ENCODE measurements at places on chromosomes 1 and 21.

DNA sequence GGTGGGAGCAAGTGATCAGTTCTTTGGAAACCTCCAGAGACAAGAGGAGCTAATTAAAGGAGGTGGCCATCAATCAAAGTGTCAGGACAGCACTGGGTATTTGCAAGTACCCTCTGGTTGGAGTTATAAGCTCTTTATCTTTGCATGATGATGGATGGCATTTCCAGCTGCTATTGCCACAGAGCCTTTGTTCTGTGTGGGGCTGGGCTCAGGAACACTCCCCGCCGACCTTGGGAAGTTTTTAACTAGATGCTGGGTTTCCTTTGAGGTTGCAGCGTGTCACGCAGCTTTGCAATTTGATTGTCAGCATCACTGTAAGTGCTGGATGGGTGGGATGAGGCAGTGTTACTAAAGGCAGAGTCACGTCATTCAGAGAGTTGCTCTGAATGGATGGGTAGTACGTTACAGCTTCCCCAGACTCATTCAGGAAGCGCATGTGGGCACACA lies 68.9 kb downstream of the CNIH3 start:
- no peaks in the 10 kb centered on the region for H3K4me1 ChIP-seq
- H3K27me3 ChIP-seq: no peaks in the 10 kb centered on the region
- no peak overlapping the region for H3K4me3 ChIP-seq
- H3K36me3 ChIP-seq: no peaks in the 10 kb centered on the region
- H3K27ac ChIP-seq: no peak overlapping the region

DNA sequence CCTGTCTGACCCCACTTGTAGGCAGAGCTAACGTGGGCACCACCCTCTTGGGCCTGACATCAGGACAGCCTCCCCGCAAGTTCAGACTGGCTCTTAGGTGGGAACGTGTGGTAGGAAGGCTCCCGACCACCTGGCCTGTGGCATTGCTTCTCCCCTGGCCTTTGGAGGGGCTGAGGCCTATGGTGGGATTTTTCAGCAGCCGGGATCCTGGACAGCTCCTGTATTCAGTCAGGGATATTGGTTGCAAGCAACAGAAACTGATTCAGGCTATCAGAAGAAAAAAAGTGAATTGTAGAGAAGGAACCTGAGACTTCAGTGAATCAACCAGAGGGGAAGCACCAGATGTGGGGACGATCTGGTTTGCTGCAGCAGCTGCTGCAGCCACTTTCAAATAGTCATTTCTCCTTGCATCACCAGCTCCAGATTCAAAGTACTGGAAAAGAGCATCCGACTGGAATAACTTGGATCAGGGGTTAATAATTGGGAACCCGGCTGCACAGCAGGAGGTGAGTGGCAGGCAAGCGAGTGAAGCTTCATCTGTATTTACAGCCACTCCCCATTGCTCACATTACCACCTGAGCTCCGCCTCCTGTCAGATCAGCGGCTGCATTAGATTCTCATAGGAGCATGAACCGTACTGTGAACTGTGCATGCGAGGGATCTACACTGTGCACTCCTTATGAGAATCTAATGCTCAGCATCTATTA lies 5.9 kb downstream of the RNF186 start:
- no peak for DNase-seq
- H3K27ac ChIP-seq: no peak overlapping the region
- H3K27me3 ChIP-seq: no peaks in the 10 kb centered on the region
- H3K4me1 ChIP-seq: no peaks in the 10 kb centered on the region

DNA sequence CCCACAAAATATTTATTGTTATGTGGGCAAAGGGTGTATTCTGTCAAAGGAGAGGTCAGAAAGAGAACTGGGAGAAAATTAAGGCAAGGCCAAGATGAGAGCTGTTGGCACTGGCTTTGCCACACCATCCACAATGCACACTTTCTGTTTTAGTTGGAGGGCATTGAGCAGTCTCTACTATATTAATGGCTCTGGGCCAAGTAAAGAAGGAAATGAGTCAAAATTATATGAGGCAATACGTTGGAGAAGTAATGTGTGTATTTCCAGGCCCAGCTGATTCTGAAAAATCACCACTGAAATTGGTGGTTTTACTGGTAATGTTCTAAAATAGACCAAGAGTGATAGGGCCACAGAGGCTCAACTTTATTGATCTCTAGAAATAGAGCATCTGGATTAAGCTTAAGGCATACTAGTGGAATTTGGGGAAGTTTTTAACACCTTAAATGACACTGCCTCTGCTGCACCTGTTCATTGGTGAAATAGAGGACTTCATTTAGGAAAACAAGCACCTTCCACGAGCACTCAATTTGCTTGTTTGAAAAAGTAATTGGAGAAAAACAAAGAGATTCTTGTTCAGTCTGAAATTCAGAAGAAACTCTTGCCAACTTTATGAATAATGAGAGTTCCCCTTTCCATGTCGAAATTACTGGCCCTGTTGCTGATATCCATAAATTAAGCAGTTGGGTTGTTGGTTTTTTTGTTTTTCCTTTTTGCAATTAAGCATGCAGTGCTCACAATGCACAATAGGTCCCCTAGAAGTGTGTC lies 424.9 kb downstream of the ADGRL2 start:
- no peaks in the 10 kb centered on the region for H3K27me3 ChIP-seq
- peak overlapping the region; percentile 74 for H3K27ac ChIP-seq
- peaks cover 33% of the 10 kb centered on the region for H3K4me1 ChIP-seq
- no peak for DNase-seq

GRCh38 chr1:233613252-233614172 lies at the start of gene KCNK1:
Gene KCNK1, plus strand, starts transcription at chr1:233614106. Its CDS starts 66 bp downstream, at chr1:233614172.
- 0 out of 2 replicates have a peak, but pooled peaks cover 3% of the 10 kb centered on the region for H3K36me3 ChIP-seq
- no peaks in the 10 kb centered on the region for H3K27me3 ChIP-seq
- DNase-seq: peak; percentile 77
- peaks cover 8% of the 10 kb centered on the region for H3K4me1 ChIP-seq

GRCh38 chr1:84944767-84945486 lies 51.9 kb upstream of the LPAR3 start:
- no peak overlapping the region for H3K27ac ChIP-seq
- H3K4me3 ChIP-seq: peak overlapping the region; percentile 17
- peaks cover 5% of the 10 kb centered on the region for H3K4me1 ChIP-seq
- DNase-seq: no peak
- H3K36me3 ChIP-seq: no peaks in the 10 kb centered on the region

GRCh38 chr1:150931773-150932172 lies 5.6 kb downstream of the SETDB1 start:
- no peaks in the 10 kb centered on the region for H3K27me3 ChIP-seq
- no peak overlapping the region for H3K4me3 ChIP-seq
- H3K27ac ChIP-seq: no peak overlapping the region
- no peaks in the 10 kb centered on the region for H3K4me1 ChIP-seq
- DNase-seq: no peak
- peaks cover 86% of the 10 kb centered on the region for H3K36me3 ChIP-seq

DNA sequence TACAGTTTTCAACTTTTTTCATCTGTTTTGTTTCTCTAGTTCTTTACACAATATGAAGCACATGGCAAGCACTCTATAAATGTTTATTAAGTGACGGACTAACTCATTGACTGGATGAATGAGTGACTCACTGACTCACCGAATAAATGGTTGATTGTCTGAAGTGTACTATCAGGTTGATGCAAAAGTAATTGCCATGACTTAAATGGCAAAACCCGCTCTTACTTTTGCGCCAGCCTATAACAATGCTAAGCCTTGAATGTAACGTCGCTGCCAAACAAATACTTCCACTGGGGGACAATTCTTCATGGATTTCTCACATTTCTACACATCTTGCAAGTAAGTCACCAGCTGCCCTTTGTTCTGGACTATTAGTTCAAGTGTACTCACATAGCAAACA lies 109.0 kb upstream of the KCTD3 start:
- H3K4me3 ChIP-seq: no peak overlapping the region
- DNase-seq: no peak
- H3K36me3 ChIP-seq: no peaks in the 10 kb centered on the region
- no peak overlapping the region for H3K27ac ChIP-seq
- no peaks in the 10 kb centered on the region for H3K27me3 ChIP-seq

- H3K27ac ChIP-seq: peak overlapping the region; percentile 82
- peaks cover 5% of the 10 kb centered on the region for H3K4me1 ChIP-seq
- H3K27me3 ChIP-seq: no peaks in the 10 kb centered on the region
- DNase-seq: no peak
Observed at GRCh38 chr1:154609398-154610380, 1.7 kb upstream of the ADAR start.

DNA sequence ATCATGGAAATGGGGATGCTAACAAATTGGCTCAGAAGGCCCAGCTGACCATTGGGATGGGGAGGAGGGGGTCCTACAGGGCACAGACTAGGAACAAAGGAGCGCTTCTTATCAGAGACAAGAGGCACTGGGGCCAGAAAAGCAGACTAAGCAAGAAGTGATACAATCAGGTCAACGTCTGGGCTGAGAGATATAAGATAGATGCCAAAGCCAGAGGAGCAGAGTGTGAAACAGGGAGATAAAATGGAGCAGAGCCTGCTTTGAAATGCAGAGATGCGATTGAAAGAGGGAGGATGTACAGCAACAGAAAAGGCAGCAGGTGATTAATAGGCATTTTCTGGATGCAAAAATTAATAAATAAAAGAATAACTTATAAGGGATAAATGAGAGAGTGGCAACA lies 127.5 kb upstream of the SAMSN1 start:
- H3K36me3 ChIP-seq: no peaks in the 10 kb centered on the region
- no peaks in the 10 kb centered on the region for H3K4me1 ChIP-seq
- peaks cover 2% of the 10 kb centered on the region for H3K27me3 ChIP-seq
- no peak for DNase-seq
- no peak overlapping the region for H3K4me3 ChIP-seq

- no peaks in the 10 kb centered on the region for H3K27me3 ChIP-seq
- DNase-seq: no peak
- H3K36me3 ChIP-seq: no peaks in the 10 kb centered on the region
- no peak overlapping the region for H3K27ac ChIP-seq
Observed at GRCh38 chr1:176560681-176561080, 97.7 kb downstream of the PAPPA2 start.

GRCh38 chr1:84763912-84764680 lies 73.8 kb upstream of the SSX2IP start:
- no peaks in the 10 kb centered on the region for H3K36me3 ChIP-seq
- H3K4me1 ChIP-seq: no peaks in the 10 kb centered on the region
- no peak overlapping the region for H3K27ac ChIP-seq
- no peaks in the 10 kb centered on the region for H3K27me3 ChIP-seq
- H3K4me3 ChIP-seq: no peak overlapping the region
- no peak for DNase-seq

DNA sequence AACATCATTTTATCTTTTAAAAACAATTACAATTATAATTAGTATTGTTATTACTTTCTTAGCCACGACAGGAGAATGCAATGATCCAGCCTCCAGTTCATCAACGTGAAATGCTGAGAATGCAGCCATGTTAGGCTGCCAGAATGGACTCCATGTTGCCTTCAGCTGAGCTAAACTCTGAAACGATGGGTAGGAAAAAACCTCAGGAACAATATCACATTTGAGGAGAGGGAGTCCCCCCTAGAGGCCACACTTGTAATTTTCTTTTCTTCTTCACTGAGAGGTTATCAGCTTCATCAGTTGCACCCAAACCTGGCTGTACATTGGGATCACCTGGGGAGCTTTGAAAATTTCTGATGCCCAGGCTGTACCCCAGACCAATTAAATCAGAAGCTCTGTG lies 34.6 kb upstream of the DNAH14 start:
- no peak for DNase-seq
- no peaks in the 10 kb centered on the region for H3K27me3 ChIP-seq
- H3K4me1 ChIP-seq: no peaks in the 10 kb centered on the region

DNA sequence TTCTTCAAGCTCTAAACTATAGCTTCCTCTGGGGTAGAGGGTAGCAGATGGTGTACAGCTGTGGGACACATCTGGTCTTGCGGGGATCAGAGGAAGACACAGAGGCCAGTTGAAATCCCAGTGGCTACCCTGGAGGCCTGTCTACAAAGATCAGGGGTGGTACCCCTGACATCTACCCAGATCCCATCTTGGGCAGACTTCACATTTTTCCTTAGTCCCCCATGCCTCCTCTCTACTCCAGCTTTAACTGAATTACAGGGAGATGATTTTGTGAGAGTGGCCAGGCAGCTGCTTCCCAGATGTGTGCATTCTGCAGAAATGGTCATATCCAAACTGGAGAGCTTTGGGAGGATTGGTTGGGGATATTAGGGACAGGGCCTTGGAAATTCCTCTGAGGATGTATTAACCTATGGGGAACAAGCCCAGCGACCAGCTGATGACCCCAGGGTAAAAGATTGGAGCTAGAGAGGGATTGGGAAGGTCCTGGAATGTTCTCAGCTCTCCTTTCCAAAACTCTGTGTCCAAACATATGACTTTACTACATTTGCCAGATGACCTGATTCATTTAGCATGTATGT lies 9.6 kb upstream of the CD34 start:
- no peaks in the 10 kb centered on the region for H3K36me3 ChIP-seq
- H3K4me3 ChIP-seq: no peak overlapping the region
- H3K4me1 ChIP-seq: no peaks in the 10 kb centered on the region
- H3K27ac ChIP-seq: no peak overlapping the region

DNA sequence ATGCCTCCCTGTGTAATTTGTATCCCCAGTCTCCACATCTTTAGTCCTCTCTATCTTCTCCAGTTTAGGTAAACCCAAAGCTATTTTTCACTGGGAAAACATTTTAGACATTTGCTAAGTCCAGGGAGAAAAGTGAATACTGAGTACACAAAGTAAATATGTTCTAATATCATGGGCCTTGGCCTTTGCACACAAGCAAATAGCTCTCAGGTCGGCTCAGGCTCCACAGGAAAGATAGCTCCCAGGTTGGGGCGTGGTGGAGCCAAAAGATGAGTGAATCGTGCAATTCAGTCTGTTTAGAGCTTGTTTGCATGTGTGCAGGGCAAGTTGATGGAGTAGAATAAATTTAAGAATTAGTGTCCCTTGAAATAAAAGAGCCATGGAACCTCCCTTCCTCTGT lies 7.9 kb downstream of the RGSL1 start:
- H3K27me3 ChIP-seq: no peaks in the 10 kb centered on the region
- H3K4me1 ChIP-seq: no peaks in the 10 kb centered on the region
- no peak overlapping the region for H3K4me3 ChIP-seq

DNA sequence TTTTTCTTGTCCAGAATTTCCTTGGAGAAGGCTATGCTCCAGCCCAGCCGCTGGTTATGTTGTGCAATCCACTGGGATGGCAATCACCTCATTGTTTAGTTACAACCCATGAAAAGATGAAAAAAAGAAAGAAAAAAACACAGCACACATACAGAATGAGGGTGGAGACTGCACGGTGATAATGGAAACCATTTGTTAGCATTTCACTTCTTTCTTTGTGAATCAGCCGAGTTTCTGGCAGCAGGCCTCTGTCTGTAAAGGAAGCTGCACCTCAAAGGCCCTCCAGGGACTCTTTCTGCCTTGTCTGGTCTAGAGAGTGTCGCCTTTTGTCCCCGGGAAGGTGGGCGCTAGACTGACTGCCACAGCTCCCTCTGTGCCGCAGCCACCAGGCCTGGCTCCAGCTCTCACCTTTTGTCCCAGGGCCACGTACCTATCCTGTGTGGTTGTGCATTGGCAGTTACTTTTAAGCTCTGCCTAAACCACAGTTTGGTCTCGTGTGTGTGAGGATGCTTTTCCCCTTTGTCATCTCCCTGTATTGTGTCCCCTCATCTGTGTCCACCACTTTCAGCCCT lies 35.6 kb downstream of the NGF start:
- H3K27ac ChIP-seq: peak overlapping the region; percentile 48
- DNase-seq: no peak
- no peak overlapping the region for H3K4me3 ChIP-seq
- no peaks in the 10 kb centered on the region for H3K27me3 ChIP-seq

- no peaks in the 10 kb centered on the region for H3K36me3 ChIP-seq
- DNase-seq: no peak
- no peak overlapping the region for H3K4me3 ChIP-seq
- H3K4me1 ChIP-seq: peaks cover 25% of the 10 kb centered on the region
Observed at GRCh38 chr1:178091986-178092745, 1.7 kb upstream of the RASAL2 start.
